ENCODE measurements at places on chromosomes 2 and 18.

- H3K4me3 ChIP-seq, result no peak overlapping the region
- H3K4me1 ChIP-seq, result no peaks in the 10 kb centered on the region
- no peak for DNase-seq
- no peaks in the 10 kb centered on the region for H3K36me3 ChIP-seq
- no peaks in the 10 kb centered on the region for H3K27me3 ChIP-seq
- H3K27ac ChIP-seq, result no peak overlapping the region
These were observed 264.4 kb downstream of the ERBB4 start for GRCh38 chr2:212274215-212274614.

GRCh38 chr2:42558827-42559226 is 9.6 kb upstream of the MTA3 start:
- no peak overlapping the region for H3K27ac ChIP-seq
- H3K4me3 ChIP-seq, result no peak overlapping the region
- H3K4me1 ChIP-seq, result no peaks in the 10 kb centered on the region

DNA sequence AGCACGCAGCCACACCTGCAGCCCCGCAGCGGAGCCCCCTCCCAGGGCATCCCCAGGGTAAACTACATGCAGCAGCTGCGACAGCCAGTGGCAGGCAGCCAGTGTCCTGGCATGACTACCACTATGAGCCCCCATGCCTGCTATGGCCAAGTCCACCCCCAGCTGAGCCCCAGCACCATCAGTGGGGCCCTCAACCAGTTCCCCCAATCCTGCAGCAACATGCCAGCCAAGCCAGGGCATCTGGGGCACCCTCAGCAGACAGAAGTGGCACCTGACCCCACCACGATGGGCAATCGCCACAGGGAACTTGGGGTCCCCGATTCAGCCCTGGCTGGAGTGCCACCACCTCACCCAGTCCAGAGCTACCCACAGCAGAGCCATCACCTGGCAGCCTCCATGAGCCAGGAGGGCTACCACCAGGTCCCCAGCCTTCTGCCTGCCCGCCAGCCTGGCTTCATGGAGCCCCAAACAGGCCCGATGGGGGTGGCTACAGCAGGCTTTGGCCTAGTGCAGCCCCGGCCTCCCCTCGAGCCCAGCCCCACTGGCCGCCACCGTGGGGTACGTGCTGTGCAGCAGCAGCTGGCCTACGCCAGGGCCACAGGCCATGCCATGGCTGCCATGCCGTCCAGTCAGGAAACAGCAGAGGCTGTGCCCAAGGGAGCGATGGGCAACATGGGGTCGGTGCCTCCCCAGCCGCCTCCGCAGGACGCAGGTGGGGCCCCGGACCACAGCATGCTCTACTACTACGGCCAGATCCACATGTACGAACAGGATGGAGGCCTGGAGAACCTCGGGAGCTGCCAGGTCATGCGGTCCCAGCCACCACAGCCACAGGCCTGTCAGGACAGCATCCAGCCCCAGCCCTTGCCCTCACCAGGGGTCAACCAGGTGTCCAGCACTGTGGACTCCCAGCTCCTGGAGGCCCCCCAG is 254.1 kb downstream of the GLI2 start:
- no peaks in the 10 kb centered on the region for H3K36me3 ChIP-seq
- H3K27me3 ChIP-seq, result no peaks in the 10 kb centered on the region
- no peak for DNase-seq
- no peaks in the 10 kb centered on the region for H3K4me1 ChIP-seq

- no peak overlapping the region for H3K4me3 ChIP-seq
- H3K27ac ChIP-seq, result no peak overlapping the region
- H3K4me1 ChIP-seq, result no peaks in the 10 kb centered on the region
- no peaks in the 10 kb centered on the region for H3K27me3 ChIP-seq
- H3K36me3 ChIP-seq, result no peaks in the 10 kb centered on the region
These were observed 11.8 kb downstream of the C2orf76 start for GRCh38 chr2:119354860-119355259.

- DNase-seq, result no peak
- no peaks in the 10 kb centered on the region for H3K36me3 ChIP-seq
- no peaks in the 10 kb centered on the region for H3K4me1 ChIP-seq
- H3K27ac ChIP-seq, result no peak overlapping the region
- H3K4me3 ChIP-seq, result no peak overlapping the region
- H3K27me3 ChIP-seq, result no peaks in the 10 kb centered on the region
These were observed 517.2 kb downstream of the NYAP2 start for GRCh38 chr2:225916692-225917091.

DNA sequence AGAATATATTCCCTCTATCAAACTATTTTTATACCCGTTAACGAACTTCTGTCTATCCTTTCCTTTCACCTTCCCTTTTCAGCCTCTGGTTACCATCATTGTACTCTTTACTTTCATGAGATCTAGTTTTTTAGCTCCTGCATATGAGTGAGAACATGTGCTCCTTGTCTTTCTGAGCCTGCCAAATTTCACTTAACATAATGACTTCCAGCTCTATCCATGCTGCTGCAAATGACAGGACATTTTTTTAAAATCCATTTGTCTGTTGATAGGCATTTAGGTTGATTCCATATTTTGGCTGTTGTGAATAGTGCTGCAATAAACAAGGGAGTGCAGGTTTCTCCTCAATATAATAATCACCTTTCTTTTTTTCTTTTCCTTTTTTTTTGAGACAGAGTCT is 8.2 kb upstream of the CCDC195 start:
- no peak overlapping the region for H3K27ac ChIP-seq
- no peak for DNase-seq
- no peaks in the 10 kb centered on the region for H3K36me3 ChIP-seq
- no peaks in the 10 kb centered on the region for H3K4me1 ChIP-seq
- no peaks in the 10 kb centered on the region for H3K27me3 ChIP-seq

DNA sequence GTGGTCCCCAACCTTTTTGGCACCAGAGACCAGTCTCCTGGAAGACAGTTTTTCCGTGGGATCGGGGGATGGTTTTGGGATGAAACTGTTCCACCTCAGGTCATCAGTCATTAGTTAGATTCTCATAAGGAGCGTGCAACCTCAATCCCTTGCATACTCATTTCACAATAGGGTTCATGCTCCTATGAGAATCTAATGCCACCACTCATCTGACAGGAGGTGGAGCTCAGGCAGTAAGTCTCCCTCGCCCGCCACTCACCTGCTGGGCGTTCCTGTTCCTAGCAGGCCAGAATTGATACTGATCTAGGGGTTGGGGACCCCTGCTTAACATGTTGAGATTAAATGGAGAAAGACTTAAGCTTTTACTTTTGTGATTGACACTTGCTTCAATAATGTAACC is 9.9 kb downstream of the NABP1 start:
- no peak overlapping the region for H3K27ac ChIP-seq
- peaks cover 11% of the 10 kb centered on the region for H3K4me1 ChIP-seq
- DNase-seq, result no peak
- H3K27me3 ChIP-seq, result no peaks in the 10 kb centered on the region
- no peak overlapping the region for H3K4me3 ChIP-seq

- no peak overlapping the region for H3K4me3 ChIP-seq
- no peaks in the 10 kb centered on the region for H3K36me3 ChIP-seq
- no peaks in the 10 kb centered on the region for H3K27me3 ChIP-seq
- DNase-seq, result no peak
- no peaks in the 10 kb centered on the region for H3K4me1 ChIP-seq
- no peak overlapping the region for H3K27ac ChIP-seq
These were observed 208.8 kb upstream of the TWIST2 start for GRCh38 chr2:238638982-238639628.

- DNase-seq, result no peak
- no peaks in the 10 kb centered on the region for H3K36me3 ChIP-seq
- H3K27me3 ChIP-seq, result no peaks in the 10 kb centered on the region
- H3K4me3 ChIP-seq, result no peak overlapping the region
These were observed 315.2 kb downstream of the TMX3 start for GRCh38 chr18:68399721-68400120.

- H3K36me3 ChIP-seq, result no peaks in the 10 kb centered on the region
- DNase-seq, result no peak
These were observed 39.9 kb downstream of the TANK start for GRCh38 chr2:161199912-161200701.

Data from naive thymus-derived CD4-positive, alpha-beta T cell (primary cell).